ENCODE measurements at places on chromosomes 7 and 10.

DNA sequence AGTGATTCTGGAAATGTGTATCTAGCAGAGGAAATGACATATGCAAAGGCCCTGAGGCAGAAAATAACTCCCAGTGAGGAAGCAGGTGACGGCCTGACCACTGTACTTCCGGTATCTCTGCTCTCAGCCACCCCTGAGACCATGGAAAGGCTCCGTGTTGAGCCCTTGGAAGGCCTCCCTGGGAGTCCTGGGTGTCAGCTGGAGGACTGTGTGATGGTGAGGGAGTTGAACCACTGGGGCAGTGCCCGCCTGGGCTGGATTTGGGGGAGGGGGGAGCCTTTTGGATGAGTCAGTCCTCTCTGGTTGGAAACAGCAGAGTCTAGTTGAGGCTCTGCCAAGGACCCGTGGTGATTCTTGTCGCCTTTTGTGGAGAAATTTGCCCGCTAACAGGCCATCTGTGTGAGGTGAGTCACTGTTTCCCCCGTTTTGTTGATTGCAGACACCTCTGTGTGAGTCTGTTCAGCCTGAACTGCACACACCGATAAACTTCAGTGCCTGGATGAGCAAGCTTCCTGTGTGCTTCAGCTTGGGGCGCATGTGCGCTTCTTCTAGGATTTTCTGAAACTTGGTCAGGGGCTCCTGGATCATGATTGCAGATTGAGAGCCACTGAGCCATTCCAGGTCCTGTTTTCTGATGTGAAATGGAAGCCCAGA lies 98.6 kb downstream of the GRK5 start:
- peak; percentile 35 for DNase-seq

DNA sequence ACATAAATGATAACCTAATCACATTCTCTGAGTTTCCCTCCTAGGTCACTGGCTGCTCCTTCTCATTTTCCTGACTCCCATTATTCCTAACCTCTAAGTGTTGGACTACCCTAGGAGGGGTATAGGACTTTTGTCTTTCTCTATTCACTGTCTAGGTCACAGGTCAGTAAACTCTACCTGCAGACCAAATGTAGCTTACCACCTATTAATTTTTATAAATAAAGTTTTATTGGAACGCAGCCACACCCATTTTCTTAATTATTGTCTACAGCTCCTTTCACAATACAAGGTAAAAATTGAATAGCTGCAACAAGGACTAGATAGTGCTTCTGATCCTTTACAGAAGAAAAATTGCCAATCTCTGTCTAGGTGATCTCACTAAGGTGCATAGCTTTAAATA lies 156.7 kb downstream of the IMMP2L start:
- DNase-seq = no peak

DNA sequence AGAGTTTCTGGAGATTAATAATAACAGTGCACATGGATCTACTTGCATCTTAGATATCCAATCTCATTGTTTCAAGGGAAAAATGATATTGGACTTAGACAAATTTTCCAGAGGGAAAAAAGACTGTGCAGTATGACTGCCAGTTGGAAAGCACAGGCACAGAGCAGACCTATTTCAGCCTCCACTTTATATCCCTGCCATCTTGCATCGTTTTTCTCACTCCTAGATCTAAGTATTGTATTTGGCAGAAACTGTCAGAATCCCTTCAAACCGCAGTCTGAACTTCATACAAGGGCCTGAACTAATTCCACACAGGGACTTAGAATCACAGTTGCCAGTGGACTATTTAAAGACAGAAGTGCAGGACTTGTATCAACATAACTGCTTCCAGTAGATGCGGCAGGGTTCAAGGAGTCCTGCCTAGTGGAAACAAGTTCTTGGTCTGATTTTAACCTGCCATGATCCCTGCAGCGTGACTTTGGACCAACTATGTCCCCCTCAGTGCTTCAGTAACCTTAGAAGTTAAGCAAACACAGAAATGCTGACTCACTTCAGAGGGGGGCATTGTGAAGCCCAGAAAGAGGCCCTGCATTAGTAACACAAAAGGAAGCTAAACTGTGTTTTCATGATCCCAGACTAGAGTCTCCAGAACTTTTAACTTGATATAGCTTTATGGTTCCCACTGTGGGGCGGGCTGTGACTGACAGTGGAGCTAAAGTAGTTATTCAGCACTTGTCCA lies 95.7 kb upstream of the PALS2 start:
- DNase-seq = no peak

- DNase-seq = no peak
Observed at GRCh38 chr10:112361951-112362751, 11.8 kb upstream of the ACSL5 start.

GRCh38 chr7:105691680-105692564 lies 110.6 kb upstream of the EFCAB10 start:
- peak; percentile 36 for DNase-seq

- no peak for DNase-seq
Observed at GRCh38 chr10:127228195-127228787, 31.9 kb upstream of the INSYN2A start.

GRCh38 chr10:63456437-63457210 lies 9.2 kb downstream of the JMJD1C start:
- DNase-seq = no peak

DNA sequence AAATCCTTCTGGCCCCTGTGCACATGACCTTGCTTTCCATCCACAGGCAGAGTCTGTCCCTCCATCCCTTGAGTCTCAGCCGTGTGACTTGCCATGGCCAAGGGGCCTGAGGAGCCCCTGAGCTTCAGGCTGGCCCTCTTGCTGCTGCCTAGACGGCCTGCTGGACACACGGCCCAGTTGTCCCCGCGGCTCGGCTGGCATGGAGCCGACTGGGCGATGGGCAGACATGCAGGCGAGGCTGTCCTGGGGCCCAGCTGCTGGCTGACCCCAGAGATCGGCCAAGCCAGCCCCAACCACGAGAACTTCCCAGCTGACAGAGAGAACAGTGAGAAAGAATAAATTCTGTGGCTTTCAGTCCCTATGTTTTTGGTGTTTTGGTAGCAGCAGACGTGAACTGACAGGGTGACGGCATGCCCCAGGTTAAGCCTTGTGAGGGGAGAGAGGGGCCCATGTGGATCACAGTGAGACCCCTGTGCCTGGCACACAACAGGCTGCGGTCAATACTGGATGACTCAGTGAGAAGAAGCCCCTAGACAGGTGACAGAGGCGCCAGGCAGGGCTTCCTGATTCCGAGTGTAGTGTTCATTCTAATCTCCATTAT lies 11.7 kb downstream of the PRKAG2 start:
- no peak for DNase-seq

DNA sequence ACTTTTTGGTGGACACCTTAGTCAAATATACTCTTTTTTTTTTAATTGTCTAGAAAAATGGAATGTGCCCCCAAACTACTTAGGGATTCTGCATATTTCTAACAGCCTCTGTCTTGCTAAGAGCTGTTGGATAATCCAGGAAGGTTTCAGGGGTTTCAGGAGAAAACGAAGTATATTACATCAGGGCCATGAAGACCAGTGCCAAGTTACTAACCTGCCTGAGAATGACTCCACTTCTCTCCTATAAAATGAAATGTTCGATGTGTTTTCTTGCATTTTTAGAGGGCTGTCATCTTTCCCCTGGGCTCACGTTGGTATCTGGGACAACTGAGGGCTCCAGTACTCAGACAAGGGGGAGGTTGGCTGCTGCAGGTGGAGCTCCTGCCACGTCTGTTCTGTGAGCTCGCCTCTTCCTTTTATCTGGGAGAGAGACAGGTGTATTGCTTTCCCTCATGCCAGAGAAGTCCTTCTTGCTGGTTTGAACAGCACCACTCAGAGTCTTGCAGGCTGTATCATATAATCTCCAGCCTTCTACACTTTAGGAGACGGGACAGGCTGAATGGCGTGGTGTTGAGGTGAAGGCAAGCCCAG lies 71.3 kb downstream of the CAMK1D start:
- no peak for DNase-seq

DNA sequence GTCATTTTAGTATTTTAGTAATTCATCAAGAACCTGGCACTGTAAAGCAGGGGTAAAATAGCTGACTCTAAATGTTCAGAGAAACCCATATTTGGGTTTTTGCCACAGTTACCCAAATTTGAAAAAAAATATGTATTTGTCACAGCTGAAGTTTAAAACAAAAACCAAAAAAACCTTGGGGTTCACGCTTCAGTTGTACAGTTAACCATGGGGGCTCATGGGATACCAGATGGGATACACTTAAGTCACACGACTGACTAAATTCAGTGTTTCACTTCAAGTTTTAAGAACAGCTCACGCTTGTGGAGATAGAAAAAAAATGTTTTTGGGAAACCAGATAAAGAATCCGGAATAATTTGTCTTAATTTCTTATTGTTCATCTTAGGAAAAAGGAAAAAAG lies 2.1 kb downstream of the ARL3 start:
- no peak for DNase-seq

DNA sequence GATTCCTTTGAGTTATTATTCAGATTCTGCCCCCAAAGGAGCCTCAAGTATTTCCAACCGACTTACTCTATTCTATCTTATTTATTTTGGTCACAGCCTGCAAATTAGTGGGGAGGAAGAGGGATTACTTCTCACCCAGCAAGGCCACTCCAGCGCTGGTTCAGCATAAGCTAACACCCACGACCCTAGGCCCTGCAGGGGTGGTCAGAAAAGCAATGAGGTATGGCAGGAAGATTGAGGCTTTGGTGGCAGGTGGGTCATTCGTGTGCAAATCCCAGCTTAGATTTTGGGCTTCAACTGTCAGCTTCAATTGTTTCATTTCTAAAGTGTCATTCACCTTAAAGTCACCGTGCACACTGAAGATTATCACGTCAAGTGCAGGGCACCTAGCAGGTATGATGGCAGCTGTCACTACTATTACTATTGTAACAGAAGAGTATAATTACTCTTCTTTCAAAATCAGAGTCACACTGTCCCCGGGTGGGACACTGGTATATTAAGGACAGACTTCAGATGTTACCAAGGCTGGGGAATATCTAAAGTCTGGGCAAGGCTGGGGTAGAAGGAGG lies 48.8 kb upstream of the OPTN start:
- no peak for DNase-seq

DNA sequence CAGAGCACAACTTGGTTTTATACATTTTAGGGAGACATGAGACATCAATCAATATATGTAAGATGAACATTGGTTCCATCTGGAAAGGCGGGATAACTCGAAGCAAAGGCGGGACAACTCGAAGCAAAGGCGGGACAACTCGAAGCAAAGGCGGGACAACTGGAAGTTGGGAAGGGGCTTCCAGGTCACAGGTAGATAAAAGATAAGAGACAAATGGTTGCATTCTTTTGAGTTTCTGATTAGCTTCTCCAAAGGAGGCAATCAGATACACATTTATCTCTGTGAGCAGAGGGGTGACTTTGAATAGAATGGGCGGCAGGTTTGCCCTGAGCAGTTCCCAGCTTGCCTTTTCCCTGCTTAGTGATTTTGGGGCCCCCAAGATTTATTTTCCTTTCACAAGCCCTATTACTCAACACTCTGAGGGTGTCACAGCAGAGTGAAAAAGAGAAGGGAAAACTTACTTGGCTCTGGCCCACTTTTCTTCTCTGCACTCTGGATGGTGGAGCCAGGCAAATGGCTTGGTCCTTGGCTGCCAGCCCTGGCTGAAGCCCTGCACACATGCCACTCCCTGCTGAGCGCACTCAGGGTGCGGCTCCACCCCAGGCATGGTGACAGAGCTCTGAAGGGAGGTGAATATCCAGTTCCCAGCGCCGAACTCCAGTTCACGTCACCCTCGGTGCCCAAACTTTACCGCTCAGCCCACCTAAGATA lies 46.7 kb downstream of the PARD3 start:
- DNase-seq = no peak

- no peak for DNase-seq
Observed at GRCh38 chr10:79144351-79145173, 75.8 kb downstream of the ZMIZ1 start.

DNA sequence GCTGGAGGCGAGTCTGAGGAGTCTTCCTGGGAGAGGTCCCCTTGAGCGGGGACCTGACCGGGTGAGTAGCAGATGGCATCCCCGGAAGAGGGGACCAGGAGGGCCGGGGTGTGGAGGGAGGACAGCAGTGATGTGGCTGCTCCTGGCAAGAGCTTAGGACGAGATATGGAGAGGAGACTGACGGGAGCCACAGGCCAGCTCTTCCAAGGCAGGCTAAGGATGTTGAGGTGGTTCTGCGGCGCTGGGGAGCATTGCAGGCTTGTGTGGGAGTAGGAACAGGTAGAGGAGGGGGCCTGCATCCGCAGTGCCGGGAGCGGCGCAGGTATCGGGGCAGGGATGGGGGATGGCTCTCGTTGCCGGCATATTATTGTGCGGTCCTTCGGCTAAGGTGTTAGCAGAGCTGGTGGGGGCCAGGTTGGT lies 76.7 kb upstream of the ANLN start:
- DNase-seq = no peak

DNA sequence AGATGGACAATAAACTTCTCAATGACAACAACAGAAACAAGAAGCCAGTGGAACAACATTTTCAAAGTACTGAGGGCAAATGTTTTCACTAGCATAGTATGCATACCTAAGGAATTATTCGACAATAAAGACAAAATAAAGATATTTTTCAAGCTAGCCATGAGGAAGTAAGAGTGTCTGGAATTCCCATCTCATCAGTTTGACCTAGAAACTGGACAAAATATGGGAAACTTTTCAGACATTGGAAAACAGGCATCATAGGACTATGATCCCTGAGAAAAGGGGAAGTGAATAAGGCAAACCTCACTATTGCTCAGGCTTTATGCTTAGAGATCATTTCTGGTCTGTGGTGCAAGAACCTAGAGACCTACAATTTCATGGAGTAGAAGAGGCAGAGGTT lies 86.3 kb downstream of the OAT start:
- DNase-seq = no peak

DNA sequence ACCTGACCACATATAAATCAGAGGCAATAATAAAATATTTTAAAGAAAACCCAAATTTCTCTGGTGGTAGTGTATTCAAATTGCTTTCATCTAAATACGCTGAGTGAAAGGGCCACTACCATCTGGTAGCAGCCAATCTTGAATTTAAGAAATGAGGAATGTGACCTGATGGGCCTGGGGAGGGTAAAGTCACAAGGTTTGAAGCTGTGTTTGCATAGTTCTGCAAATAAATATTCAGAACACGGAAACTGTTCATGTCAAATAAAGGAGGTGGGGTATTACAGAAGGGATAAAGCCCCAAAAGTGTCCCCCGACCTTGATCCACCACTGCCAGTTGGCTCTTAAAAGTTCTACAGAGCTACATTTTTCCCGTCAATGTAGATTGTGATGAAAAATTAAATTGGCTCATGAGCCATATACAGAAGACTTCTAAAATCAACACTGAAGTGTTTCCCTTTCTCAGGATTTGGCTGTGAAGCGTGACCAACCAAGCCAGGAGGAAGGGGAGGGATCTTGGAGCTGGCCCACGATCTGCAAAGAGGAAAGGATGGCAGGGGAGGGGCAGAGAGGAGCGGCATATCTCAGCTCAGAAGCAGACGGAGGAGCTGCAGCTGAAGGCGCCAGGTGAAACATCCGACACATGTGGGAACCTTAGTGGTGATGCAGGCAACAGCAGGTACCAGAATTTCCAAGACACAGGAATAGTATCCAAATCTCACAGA lies 39.6 kb downstream of the MPP7 start:
- no peak for DNase-seq

DNA sequence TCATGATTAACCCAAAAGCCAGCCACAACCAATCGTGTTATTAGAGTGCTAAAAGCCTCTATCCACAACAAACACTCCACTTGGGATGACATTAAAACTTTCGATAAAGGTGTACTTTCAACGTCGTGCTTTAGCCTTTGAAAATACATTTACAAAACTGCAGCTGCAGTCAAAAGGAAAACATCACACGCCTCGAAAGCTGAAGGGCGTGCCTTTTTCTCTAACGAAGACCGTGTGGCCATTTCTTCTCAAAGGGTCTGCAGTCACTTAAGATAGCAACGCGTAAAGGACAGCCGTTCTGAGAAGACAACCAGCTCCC lies 1.1 kb downstream of the ARHGAP12 start:
- no peak for DNase-seq

GRCh38 chr7:29879609-29880008 lies 73.3 kb downstream of the WIPF3 start:
- DNase-seq = no peak

All from effector CD8-positive, alpha-beta T cell (primary cell).